Psoas muscle (tissue), 8 donors: ENCODE measurements at places on chromosomes 6 and 20. TPM values are rescaled to one million over a fixed set of nuclear protein-coding genes. Genes with fewer than 3 reads are reported as not detected.

- peaks cover 30% of the 10 kb centered on the region for H3K4me1 ChIP-seq
- peak overlapping the region; percentile 89 for H3K27ac ChIP-seq
- H3K4me3 ChIP-seq, result no peak overlapping the region
- no peaks in the 10 kb centered on the region for H3K27me3 ChIP-seq
These were observed 21.5 kb upstream of the RALGAPA2 start for GRCh38 chr20:20733943-20734342.

DNA sequence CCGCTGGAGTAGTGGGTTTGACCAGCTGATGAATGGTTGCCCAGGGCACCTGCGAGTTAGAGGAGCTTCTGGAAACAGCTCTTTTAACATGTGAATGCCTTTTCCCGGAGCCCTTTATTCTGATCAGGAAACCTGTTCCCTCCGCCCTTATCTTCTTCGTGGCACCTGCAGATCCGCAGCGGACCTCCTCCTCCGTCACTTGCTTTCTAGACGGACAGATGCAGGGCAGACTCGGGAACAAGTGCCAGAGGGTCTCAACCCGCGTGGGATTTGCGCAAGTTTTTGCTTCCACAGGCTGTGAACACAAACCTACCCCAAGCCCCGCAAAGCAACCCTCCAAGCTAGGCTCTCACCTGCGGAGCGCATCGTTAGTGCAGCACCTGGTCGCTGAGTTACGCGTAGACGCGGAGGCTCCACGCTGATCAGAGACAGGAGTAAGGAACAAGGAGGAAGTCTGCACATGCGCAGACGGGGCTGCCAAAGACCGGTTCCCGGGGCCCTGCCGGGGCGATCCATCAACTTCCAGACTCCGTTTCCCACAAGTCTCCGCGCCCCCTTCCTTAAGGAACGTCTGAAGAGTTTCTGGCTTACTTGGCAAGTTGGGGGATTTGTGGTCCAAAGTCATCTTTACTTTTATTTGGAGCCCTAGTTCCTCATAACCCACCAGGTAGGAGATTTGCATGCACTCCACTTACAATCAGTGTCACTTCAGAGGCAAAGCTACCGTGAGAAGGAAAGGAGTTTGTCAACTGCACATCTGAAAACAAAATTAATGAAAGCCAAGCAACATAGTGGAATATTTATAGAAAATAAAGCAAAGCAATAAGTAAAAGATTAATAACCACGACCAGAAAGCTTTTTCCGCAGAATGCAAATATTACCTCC is 52.7 kb upstream of the ELMO2 start:
- peak overlapping the region; percentile 21 for H3K4me3 ChIP-seq
- H3K27me3 ChIP-seq, result peaks cover 29% of the 10 kb centered on the region
- DNase-seq, result peak; percentile 52
- H3K4me1 ChIP-seq, result no peaks in the 10 kb centered on the region

Gene HLA-G
- 0.42 TPM for total RNA-seq

- no peak for DNase-seq
- no peaks in the 10 kb centered on the region for H3K27me3 ChIP-seq
- no peak overlapping the region for H3K4me3 ChIP-seq
- no peaks in the 10 kb centered on the region for H3K36me3 ChIP-seq
- peaks cover 23% of the 10 kb centered on the region for H3K4me1 ChIP-seq
These were observed 22.3 kb upstream of the RCAN2 start for GRCh38 chr6:46513533-46513932.

- peaks cover 10% of the 10 kb centered on the region for H3K27me3 ChIP-seq
- H3K36me3 ChIP-seq, result no peaks in the 10 kb centered on the region
- no peak for DNase-seq
- H3K27ac ChIP-seq, result no peak overlapping the region
These were observed 18.8 kb downstream of the SLC12A5 start for GRCh38 chr20:46047821-46048220.

- no peak overlapping the region for H3K27ac ChIP-seq
- H3K4me3 ChIP-seq, result no peak overlapping the region
- no peak for DNase-seq
- no peaks in the 10 kb centered on the region for H3K36me3 ChIP-seq
These were observed 29.1 kb upstream of the LMBRD1 start for GRCh38 chr6:69825904-69826303.

- H3K4me1 ChIP-seq, result no peaks in the 10 kb centered on the region
- H3K36me3 ChIP-seq, result no peaks in the 10 kb centered on the region
- DNase-seq, result no peak
- no peak overlapping the region for H3K4me3 ChIP-seq
- no peak overlapping the region for H3K27ac ChIP-seq
These were observed 564.4 kb downstream of the HAO1 start for GRCh38 chr20:7375905-7376304.

Gene PSORS1C1
- 0.06 TPM for total RNA-seq
